WTC11 (cell line): ENCODE measurements at places on chromosomes 3 and 15. TPM values are rescaled to one million over a fixed set of nuclear protein-coding genes. Genes with fewer than 3 reads are reported as not detected.

DNA sequence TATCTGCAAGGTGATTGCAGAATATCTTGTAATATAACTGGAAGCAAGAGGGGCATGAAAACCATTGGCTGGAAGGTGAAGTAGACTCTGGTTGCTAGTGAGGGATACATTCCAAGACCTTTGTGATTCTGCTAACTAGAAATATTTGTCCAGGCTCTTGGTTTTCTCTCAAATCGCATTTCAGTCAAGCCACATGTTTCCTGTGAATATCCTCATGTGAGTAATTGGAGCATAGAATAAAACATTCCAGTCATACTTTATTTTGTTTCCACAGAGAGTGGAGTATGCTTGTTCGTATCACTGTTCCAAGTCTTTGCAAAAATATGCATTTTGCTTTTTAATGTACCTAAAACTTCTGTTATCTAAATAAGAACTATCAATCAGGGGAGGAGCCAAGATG is 850.0 kb downstream of the EPHA3 start:
- H3K27me3 ChIP-seq, result no peaks in the 10 kb centered on the region; the same call in 1 of the 2 replicates
- H3K27ac ChIP-seq, result no peak overlapping the region
- DNase-seq, result no peak
- H3K36me3 ChIP-seq, result peaks cover 15% of the 10 kb centered on the region
- no peak overlapping the region for H3K4me3 ChIP-seq
- peaks cover 11% of the 10 kb centered on the region for H3K4me1 ChIP-seq

DNA sequence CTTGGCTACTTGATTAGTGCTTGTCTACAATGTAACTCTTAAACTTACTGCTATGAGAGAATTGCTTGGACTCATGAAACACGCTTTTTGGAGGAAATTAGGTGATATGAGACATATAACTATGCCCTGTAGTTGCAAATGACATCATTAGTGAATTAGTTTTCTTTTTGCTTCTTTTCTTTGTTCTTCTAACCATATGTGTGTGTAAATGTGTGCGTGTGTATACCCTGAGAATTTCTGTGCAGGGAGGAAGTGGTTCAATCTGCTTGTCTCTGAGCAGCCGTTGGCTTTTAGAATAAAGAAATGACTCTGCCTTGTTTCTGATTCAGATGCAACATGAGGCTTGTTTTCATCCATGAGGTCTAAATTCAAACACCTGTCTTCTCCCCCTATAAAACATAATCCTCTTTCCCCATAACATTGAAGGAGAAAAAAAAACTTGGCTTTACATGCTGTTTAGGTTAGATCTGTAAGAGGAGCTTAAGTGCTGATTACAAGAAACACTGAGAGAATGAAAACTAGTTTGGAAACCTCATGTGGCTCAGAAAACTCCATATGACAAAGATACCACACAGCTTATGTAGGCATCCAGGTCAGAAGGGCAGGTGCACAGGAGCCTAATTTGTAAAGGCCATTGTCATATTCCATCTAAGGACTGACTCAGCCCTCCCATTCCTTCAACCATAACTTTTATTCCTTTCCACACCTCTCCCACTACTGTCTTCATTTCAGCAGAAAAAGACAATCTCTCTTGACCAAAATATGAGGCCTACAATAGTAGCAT is 30.5 kb upstream of the BLM start:
- DNase-seq, result no peak
- H3K4me1 ChIP-seq, result 0 out of 2 replicates have a peak, but pooled peaks cover 3% of the 10 kb centered on the region
- H3K36me3 ChIP-seq, result peaks cover 2% of the 10 kb centered on the region
- H3K27me3 ChIP-seq, result no peaks in the 10 kb centered on the region

DNA sequence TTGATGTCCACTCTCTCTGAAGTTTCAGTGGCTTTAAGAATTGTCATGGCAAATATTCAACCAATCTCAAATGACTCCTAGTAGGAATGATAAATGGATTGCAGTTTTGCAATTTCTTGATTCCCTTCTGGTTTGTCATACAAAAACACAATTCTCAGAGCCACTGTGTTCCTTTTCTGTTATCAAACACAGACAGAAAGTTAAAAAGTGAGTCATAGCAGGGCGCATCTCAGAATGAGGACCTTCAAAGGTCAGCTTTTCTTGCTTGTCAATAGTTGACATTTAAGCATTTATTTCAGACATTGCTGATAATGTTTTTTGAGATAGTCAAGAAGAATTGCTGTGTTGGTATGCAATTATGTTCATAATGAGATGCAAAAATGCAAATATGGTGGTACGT is 405.9 kb downstream of the NR2F2 start:
- no peak for DNase-seq
- no peak overlapping the region for H3K27ac ChIP-seq
- no peaks in the 10 kb centered on the region; the same call in 1 of the 2 replicates for H3K27me3 ChIP-seq
- peaks cover 22% of the 10 kb centered on the region for H3K4me1 ChIP-seq
- H3K4me3 ChIP-seq, result no peak overlapping the region

GRCh38 chr3:62159709-62160092 is 213.6 kb downstream of the FEZF2 start:
- DNase-seq, result no peak
- H3K27ac ChIP-seq, result no peak overlapping the region
- H3K4me1 ChIP-seq, result peaks cover 8% of the 10 kb centered on the region
- H3K36me3 ChIP-seq, result peaks cover 34% of the 10 kb centered on the region
- H3K27me3 ChIP-seq, result no peaks in the 10 kb centered on the region
- H3K4me3 ChIP-seq, result no peak overlapping the region

DNA sequence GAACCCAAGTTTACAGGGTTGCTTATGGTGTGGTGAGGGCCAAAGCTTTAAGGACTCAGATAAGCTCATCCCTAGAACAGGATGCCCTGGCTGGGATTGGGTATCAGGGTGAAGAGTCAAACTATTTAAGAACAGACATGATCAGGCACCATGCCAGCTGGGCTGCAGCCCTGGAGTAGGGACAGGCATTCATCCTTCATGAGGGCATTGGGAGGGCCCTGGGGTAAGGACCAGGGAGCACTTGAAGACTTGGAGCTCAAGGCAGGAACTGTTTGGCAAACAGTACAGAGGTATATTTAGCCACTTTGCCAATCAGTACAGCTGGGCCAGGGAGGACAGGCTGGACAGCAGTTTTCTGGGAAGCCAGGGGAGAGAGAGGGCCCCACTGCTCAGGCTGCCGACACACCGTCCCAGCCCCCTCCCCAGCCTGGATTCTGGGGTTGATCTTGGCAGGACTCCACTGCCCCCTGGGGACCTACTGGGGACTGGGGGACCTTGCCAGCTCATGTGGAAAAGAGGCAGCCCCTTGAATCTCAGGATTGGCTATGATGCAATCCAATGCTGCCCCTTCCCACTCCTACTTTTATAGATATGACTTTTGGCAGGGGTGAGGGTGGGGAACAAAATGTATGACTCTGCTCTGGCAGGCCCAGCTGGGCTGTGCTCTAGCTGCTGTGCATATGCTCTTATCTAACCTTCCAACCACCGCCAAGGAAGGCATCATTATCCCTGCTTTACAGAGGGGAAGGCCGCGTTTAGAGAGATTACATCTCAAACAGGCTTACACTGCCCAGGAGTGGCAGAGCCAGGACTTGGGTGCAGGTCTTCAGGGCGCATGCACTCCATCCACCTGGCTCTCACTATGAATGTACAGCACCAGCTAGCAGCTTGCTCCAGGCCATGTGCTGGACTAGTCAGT is 2.3 kb downstream of the PLA2G4E start:
- H3K4me3 ChIP-seq, result no peak overlapping the region
- H3K27ac ChIP-seq, result no peak overlapping the region
- peaks cover 3% of the 10 kb centered on the region for H3K27me3 ChIP-seq
- H3K36me3 ChIP-seq, result peaks cover 17% of the 10 kb centered on the region

DNA sequence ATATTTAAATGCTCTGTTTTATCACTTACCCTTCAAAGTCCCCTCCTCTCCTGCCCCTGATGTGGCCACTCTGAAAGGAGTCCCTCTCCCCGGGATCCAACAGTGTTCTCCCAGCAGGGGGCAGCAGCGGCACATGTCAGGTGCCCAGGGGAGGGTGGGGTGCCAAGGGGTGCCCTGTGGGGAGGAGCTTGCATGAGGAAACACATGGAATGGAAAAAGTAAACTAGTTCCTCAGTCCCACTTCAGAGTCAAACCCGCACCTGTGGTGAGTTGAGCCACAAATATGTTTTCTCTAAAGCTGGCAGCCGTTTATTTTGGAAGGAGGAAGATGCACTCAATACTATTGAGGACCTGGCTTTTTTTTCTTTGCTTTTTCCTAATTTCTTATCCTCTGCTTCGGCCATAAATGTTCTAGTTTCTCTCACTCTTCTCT is 30.1 kb upstream of the NRROS start:
- H3K4me1 ChIP-seq, result peaks cover 17% of the 10 kb centered on the region
- H3K36me3 ChIP-seq, result no peaks in the 10 kb centered on the region
- H3K27ac ChIP-seq, result no peak overlapping the region

DNA sequence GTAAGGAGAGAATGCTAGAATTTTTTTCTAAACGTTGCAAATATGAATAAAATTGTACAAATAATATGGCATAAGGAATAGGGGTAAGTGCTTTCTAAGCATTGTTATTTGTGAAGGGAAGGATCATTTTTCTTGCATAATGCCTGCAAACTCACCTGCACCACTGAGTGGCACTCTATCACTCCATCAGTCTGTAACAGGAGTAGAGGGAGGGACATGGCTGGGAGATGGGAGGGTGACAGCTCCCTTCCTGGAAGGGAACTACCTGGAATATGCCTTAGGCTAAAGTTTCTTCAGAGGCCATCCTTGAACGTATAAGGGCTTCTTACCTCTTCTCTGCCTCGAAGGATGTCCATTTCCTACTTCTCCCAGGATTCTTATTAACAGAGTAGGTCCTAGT is 3.0 kb downstream of the NAALADL2 start:
- H3K4me3 ChIP-seq, result no peak overlapping the region
- H3K27ac ChIP-seq, result no peak overlapping the region
- no peaks in the 10 kb centered on the region for H3K36me3 ChIP-seq
- no peaks in the 10 kb centered on the region for H3K27me3 ChIP-seq

GRCh38 chr3:186411994-186412393 is 50.0 kb upstream of the DGKG start:
- H3K4me1 ChIP-seq, result peaks cover 33% of the 10 kb centered on the region
- DNase-seq, result no peak
- H3K36me3 ChIP-seq, result no peaks in the 10 kb centered on the region
- H3K4me3 ChIP-seq, result no peak overlapping the region

GRCh38 chr3:45842851-45843625 is 1.1 kb upstream of the LZTFL1 start:
- peaks cover 55% of the 10 kb centered on the region for H3K27me3 ChIP-seq
- no peaks in the 10 kb centered on the region for H3K36me3 ChIP-seq
- H3K4me3 ChIP-seq, result peak overlapping the region; percentile 85
- H3K27ac ChIP-seq, result no peak overlapping the region

DNA sequence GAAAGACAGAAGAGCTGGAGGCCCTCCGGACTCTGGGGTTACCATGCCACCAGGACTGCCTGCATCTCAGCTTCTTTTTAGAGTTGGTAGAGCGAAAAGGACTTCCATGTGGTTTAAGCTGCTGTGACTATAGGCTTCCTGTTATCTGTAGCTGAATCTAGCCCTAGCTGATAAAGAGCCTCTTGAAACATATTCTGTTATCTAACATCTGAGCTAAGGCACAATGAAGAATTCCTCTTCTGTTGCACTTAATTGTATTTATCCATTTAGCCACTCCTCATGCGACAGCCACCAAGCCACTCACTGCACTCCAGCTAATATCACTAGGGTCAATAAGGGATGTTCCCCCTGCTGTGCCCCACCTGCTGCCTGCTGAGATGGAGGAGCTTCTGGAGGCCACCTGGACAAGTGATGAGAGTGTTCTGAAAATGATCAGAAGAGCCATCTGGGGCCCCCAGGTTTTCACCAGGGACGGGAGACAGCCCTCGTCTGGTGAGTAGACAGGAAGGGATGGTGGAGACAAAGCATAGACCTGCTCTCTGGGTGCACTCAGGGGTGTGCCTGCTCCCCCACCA is 94.6 kb upstream of the PLXNA1 start:
- no peak for DNase-seq
- no peaks in the 10 kb centered on the region for H3K36me3 ChIP-seq
- no peak overlapping the region for H3K27ac ChIP-seq
- H3K4me1 ChIP-seq, result peaks cover 6% of the 10 kb centered on the region
- no peak overlapping the region for H3K4me3 ChIP-seq

- H3K36me3 ChIP-seq, result 0 out of 2 replicates have a peak, but pooled peaks cover 2% of the 10 kb centered on the region
- no peaks in the 10 kb centered on the region for H3K27me3 ChIP-seq
- H3K27ac ChIP-seq, result no peak overlapping the region
- no peak overlapping the region for H3K4me3 ChIP-seq
- H3K4me1 ChIP-seq, result no peaks in the 10 kb centered on the region
Observed at GRCh38 chr3:37068031-37068430, 74.7 kb downstream of the MLH1 start.

DNA sequence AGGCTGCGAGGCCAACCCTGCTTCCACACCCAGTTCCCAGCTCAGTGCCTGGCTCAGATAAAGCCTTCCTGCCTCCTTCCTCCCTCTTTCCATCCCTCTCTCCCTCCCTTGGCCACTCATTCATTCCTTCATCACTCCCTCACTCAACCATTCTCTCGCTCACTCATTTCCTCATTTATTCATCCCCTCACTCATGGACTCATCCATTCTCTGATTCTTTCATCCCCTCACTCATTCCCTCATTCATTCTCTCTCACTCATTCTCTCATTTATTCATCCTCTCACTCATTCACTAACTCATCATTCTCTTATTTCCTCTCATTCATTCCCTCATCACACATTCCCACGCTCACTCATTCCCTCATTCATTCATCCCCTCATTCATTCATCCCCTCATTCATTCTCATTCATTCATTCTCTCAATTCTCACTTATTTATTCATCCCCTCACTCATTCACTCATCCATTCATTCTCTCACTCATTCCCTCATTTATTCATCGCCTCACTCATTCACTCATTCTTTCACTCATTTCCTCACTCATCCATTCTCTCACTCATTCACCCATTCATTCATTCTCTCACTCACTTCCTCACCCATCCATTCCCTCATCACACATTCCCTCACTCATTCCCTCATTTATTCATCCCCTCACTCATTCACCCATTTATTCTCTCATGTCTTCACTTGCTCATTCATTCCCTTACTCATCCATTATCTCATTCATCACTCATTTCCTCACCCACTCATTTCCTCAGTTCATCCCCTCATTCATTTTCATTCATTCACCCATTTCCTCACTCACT is 13.2 kb downstream of the ABTB1 start:
- peaks cover 28% of the 10 kb centered on the region for H3K4me1 ChIP-seq
- no peak overlapping the region for H3K4me3 ChIP-seq
- no peak overlapping the region for H3K27ac ChIP-seq
- H3K27me3 ChIP-seq, result no peaks in the 10 kb centered on the region

- H3K4me1 ChIP-seq, result no peaks in the 10 kb centered on the region; the same call in 1 of the 2 replicates
- DNase-seq, result no peak
- H3K4me3 ChIP-seq, result no peak overlapping the region
- no peaks in the 10 kb centered on the region for H3K36me3 ChIP-seq
- no peak overlapping the region for H3K27ac ChIP-seq
- H3K27me3 ChIP-seq, result no peaks in the 10 kb centered on the region
Observed at GRCh38 chr3:129809297-129809696, 84.2 kb downstream of the TMCC1 start.

DNA sequence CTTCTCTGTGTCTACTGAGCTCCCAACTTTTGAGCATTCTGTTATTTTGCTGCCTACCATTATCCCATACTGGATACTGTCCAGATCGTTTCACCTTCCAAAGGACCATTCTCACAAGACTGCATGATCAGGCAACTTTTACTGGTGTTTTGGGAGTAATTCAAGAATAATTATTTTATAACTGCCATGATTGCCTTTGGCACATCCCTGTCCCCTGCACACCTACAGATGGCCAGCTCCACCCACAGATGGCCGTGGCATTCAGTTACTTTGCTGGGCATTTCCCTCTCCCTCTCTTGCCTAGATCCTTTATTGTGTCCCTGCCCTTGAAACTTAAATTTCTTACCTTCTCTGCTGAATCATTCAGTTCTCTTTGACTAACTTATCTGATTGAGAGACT is 263.9 kb downstream of the DIPK2A start:
- DNase-seq, result no peak
- no peaks in the 10 kb centered on the region for H3K4me1 ChIP-seq
- H3K27ac ChIP-seq, result no peak overlapping the region
- H3K36me3 ChIP-seq, result no peaks in the 10 kb centered on the region
- H3K27me3 ChIP-seq, result no peaks in the 10 kb centered on the region
- H3K4me3 ChIP-seq, result no peak overlapping the region

ZPLD1 gene
- total RNA-seq, result not detected in 3 replicates

ZNF80 gene
- not detected in 3 replicates for total RNA-seq

ITPKA gene
- total RNA-seq, result 0.50 to 1.2 TPM (median 0.62 TPM) in 3 replicates
